ENCODE measurements at places on chromosomes 5 and 9.

DNA sequence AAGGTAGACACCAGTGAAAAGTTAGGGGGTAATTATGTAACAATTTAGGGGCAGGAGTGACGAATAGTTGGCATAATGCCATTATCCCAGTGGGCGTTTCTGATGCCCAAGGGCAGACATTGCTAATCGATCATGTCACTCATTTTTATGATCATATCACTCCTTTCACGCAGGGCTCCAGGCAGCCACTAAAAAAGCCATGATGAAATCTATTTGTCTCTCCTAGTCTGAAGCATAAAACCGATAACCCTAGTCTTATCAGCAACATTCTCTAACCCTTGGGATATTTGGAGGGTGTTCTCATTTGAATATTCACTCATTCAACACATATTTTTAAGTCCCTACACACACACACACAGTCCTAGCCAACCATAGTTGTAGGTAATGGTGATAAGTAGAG, 114.9 kb downstream of the NMUR2 start:
- DNase-seq, result no peak

DNA sequence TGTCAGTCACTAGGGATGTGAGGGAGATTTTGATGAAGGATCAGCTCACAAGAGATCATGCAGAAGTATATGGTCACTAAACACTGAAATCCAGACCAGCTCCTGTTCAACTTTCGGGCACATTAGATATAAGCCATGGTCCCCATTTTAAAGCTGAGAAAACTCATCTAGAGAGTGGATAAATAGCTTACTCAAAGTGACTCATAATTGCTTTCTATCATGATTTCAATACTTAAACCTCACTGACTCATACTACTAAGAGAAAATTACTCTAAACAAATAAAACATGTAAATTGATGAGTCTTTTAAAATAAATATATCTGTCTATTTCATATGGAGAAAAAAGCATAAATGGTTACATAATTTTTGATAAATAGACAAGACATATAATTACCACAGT, 567.7 kb downstream of the TLR4 start:
- peak; percentile 29 for DNase-seq

DNA sequence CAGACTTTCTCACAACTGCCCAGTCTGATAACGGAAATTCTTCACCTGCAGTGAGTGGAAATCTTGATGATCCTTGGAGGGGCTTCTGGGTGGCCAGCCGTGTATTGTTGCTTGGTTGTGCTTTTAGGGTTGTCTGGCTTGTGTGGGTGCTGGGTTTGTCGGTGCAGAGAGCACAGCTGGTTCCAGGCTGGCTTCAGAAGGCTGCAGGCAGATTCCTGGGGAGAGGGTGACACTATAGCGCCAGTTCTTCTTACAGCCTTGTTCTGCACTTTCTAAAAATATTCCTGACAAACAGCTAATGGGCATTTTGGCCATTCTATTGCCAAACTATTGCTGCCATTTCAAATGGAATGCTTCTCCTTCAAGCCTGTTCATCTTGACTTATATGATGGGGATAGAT, 99.3 kb downstream of the PDZD2 start:
- no peak for DNase-seq

- DNase-seq, result peak; percentile 50
Observed at GRCh38 chr5:61018062-61018461, 73.1 kb downstream of the NDUFAF2 start.

DNA sequence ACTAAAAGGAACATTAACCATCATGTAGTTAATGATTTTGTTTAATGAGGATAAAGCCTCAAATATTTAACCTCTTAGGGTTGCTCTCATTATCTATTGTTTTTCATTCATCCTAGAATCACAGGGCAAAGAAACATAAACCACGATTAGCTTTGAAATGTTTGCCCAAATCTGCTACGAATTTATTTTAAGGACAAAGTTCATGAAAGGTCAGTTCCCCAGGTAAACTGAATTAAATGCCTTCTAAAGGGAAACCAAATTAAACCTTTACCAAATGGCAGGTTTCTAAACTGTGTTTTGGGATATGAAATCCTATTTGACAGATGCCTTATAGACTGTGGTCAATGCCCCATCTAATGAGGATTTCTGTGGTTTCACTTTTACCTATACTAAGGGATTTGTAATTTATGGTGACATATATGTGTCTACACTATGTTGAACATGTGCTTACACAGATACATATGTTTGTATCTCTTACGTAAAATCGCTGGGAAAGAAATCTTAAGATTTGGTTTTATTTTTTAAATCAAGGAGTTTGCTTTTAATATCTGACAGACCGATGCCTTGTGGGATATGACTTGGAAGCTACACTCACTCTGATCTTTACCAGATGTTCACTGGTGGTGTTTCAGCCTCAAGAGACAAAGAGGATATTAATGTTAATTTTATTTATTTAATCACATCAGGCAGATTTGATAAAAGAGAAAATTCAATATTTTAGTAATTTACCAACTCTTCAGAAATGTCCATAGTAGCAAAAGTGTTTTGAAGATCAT, 188.4 kb downstream of the GLIS3 start:
- DNase-seq, result peak; percentile 69

GRCh38 chr5:172707285-172708182, 63.5 kb downstream of the DUSP1 start:
- DNase-seq, result peak; percentile 66

DNA sequence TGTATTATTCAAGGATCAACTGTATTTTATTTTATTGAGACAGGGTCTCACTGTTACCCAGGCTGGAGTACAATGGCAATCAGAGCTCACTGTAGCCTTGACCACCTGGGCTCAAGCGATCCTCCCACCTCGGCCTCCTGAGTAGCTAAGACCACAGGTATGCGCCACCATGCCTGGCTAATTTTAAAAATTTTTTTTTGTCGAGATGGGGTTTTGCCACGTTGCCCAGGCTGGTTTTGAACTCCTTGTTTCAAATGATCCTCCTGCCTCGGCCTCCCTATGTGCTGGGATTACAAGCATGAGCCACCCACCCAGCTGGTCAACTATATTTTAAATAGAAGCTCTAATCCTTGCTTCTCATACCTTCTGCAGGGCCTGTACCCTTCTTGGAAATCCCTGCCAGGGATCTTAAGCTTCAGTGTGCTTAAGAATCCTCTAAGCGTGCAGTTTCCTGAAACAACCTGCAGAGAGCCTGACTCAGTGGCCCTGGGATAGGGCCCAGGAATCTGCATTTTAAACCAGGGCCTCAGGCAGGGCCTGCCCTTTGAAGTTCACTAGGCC, 2.9 kb downstream of the AKNA start:
- DNase-seq, result no peak

GRCh38 chr9:93099551-93100275, 3.7 kb downstream of the CARD19 start:
- DNase-seq, result no peak

DNA sequence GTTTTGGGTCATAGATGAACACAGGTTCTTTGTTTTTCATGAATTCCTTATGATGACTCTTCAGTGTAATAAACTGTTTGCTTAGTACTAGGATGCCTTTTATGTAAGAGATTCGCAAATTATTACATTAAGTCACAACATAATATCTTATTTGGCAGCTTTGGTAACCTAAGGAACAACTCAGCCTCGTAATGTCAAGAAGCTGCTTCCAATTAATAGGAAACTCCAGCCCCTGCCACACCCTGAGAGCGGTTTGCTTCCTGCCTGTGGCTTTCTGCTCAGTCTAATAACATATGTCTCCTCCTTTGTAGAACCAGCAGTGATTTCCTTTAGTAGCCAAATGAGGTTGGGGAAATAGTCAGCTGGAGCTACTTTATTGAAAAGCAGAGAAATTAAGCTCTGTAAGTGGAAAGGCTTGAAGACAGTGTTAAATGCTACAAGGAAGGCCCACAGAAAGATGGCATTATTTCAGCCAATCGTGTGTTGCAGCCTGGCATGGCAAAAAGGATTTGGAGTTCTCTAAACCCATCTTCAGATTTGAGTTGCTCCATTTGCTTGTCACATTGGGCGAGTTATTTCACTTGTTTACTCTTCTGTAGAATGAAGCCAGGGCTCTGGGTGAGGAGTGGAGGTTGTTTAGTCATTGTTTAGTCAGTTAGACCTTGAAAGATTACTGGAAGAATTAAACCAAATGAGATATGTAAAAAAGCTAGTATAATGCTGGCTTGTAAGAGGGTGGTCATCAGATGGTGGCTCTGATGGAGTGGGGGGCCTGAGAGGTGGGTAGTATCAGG, 54.1 kb downstream of the MTAP start:
- peak; percentile 29 for DNase-seq

DNA sequence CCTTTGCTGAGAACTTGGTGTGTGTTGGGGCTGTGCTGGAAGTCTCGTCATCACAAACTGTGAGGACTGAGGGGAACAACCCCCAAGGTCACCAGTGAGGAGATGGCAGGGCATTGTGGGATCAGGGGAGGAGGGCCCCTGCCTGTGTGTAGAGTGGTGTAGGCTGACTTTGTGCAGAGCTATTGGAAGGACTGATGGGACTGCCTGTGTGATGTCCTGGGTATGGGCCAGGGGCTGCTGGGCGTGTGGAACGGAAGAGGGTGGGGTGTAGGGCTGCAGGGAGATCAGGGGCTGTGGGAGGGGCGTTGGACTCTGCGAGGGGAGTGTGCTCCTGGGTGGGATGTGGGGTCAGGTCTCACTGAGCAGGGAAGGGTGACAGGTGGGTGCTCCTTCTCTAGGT, 3.6 kb downstream of the WNK2 start:
- DNase-seq, result no peak

GRCh38 chr5:123611406-123611709, 99.4 kb downstream of the CSNK1G3 start:
- no peak for DNase-seq

GRCh38 chr5:26940994-26941393, 97.4 kb downstream of the CDH9 start:
- peak; percentile 9 for DNase-seq

GRCh38 chr5:43161244-43161643, 30.8 kb upstream of the NIM1K start:
- no peak for DNase-seq

DNA sequence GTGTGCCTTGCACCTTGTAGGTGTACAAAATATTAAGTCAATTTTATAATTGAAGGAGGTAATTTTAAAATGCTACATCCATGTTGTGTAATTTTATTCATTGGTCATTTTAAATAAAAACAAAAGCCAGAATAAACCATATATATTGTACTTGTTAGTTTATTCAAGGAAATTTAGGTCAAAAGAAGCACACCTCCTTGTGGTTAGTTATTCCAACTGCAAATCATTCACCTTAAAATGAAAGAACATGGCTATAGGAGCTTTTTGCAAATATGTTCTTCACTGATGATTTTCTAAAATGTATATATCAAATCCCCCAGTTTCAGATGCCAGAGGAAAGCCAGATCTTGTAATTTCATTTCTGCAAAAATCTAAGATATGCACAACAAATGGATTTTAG, 5.4 kb upstream of the MOCS2 start:
- peak; percentile 40 for DNase-seq

- DNase-seq, result peak; percentile 25
Observed at GRCh38 chr5:109945097-109945678, 255.5 kb downstream of the MAN2A1 start.

GRCh38 chr9:5631026-5631425, 2.1 kb downstream of the RIC1 start:
- no peak for DNase-seq

DNA sequence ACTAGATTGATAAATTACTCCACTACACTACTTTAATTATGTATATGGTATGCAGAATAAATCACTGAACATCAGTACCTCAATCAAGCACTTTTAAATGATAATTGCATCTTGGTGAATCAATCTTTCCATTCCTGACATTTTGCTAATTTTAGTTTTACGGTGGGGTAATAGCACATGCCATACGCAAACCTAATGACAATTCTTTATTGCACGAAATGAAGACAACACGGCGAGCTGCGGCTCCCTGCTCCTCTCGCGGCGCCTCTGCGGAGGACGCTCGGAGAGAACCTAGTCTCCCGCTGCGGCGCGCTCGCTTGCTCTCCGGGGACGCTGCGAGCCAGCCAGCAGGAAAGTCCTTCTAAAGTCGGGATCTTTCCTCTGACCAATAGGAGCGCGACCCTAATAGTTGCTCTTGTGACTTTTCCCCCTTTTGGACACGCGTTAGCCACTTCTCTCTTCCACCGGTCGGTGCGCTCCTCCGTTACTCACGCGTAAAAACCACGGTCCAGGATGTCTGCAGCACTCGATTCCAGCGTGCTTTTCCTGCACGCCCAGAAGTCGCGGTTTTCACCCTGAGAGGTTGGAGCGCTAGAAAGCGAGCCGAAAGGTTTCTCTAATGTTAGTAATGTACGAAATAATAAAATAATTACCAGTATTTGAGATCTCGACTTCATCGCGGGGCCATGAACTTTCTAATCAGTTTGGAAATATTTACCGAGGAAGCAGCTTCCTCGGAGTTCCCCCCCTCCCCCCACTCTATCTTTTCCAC, 1.0 kb upstream of the MEF2C start:
- peak; percentile 83 for DNase-seq

DNA sequence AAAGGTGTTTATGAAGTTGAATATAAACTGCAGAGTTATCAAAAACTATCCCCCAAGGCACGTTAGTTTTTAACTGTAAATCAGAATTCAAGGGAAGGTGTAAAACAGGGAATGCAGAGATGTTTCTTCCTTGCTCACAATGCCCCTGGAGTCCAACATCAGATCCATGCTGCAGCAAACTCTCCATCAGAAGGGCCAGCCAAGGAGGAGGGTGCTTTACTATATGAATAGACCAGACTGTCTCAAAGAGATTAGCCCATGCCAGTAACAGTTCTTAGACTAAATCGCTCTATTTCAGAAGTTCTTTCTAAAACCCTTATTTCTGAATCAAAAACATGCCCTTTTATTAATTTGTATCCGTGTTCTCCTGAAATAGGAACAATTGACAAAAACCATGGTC, 362.8 kb upstream of the RPS23 start:
- peak; percentile 29 for DNase-seq

GRCh38 chr5:72645064-72645846, 138.0 kb upstream of the ZNF366 start:
- no peak for DNase-seq

DNA sequence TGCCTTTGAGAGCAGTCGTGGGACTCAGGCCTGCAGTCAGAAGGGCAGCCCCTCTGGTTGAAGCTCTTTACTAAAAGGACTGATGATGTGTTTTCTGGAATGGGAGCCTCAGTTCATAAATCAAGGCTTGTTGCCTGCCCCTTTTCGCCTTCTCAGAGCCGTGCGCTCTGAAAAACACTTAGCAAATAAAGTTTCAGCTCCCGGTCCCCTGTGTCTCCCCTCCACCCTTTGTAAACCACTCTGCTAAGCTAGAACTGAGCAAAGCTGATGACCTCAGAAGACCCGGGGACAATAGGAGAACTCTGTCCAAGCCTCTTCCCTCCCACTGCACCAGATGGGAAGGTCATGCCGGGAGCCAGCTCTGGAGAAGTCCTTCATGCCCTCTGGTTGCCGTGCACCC, 39.3 kb upstream of the ADRA1B start:
- DNase-seq, result no peak

GRCh38 chr5:67659288-67659687, 462.7 kb upstream of the CD180 start:
- DNase-seq, result no peak

- DNase-seq, result no peak
Observed at GRCh38 chr9:6909181-6909580, 151.4 kb downstream of the KDM4C start.

GRCh38 chr9:120985819-120986222, 59.2 kb upstream of the TRAF1 start:
- peak; percentile 70 for DNase-seq
